Activated CD4-positive, alpha-beta T cell treated with anti-CD3 and anti-CD28 coated beads, Interleukin-2, amount 10 ng/mL, durations not matched to agents 24 days and 14 days (primary cell): ENCODE measurements at places on chromosomes 5 and 9. TPM values are rescaled to one million over a fixed set of nuclear protein-coding genes. Genes with fewer than 3 reads are reported as not detected.
A peak's percentile ranks its signal among the peaks of the same experiment; 100 is the strongest.

Gene SLCO4C1
- total RNA-seq, result 0.17 and 0.28 TPM in 2 replicates

DNA sequence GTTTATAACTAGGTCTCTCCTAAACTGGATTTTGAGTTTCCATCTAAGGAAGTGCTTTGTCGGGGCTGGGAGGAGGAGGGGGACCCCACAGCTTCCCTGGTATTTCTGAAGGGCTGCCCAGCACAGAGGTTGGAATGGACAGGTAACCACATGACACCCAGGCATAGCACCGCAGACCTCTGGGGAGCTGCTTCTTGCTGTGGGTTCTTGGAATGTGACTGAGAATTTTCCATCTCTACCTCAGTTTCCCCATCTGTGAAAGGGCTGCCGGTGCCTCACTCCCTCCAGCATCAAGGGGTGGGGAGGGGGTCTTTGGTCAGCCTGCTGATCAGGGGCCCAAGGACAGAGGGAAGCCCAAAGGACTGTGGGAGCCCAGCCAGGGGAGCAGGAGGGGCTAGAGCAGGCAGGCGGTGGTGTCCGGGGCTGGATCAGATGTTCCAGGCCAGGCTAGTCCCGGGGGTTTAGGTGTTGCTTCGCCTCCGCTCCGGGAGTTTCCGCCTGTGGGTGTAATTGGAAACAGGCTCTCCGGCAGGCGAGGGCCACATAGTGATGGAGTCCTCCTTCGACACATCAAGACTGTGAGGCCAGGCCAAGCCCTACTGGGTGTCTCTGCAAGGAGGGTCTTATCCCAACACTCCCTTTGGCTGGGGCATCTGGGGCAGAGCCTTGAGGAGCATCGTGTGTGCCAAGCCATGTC is 3.3 kb downstream of the OLFML2A start:
- no peak overlapping the region for H3K4me3 ChIP-seq
- no peak for DNase-seq
- H3K27ac ChIP-seq, result no peak overlapping the region
- peaks cover 29% of the 10 kb centered on the region for H3K27me3 ChIP-seq
- H3K36me3 ChIP-seq, result no peaks in the 10 kb centered on the region
- H3K4me1 ChIP-seq, result peaks cover 8% of the 10 kb centered on the region

DNA sequence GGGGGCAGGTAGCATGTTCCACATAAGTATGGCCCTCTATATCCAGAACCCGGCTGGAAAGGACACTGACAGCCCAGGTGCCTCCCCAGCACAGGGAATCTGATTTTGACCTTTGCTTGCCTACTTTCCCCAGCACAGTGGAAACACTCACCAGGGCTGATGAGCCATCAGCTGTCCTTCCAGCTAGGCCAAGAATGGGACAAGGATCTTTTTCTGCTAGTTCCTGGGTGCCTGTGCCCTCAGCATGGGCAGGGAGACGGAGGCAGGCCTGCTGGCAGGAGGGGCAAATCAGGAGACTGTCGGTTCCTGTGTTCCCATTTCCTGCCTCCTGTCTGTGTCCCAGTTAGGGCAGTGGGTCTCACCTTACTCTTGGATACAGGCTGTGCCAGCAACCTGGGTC is 1.1 kb downstream of the CYFIP2 start:
- peaks cover 36% of the 10 kb centered on the region for H3K36me3 ChIP-seq
- no peaks in the 10 kb centered on the region for H3K27me3 ChIP-seq
- H3K27ac ChIP-seq, result peak overlapping the region; percentile 94
- no peak for DNase-seq

DNA sequence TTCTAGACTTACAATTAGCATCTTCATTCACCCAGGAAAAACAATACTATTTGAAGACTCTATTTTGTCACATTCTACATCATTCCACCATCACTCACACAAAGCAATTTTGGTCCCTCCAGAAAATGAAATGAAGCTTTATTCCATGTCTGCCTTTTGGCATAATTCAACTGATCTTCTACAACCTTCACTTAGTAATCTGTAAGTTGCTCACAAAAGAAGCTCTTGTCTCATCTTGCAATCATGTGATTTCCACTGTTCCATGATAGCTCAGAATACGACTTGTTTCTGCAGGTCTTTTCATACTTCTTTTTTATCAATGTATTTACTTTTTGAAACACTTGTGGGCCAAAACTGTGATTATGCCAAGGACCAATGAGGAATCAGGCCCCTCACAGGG is 261.9 kb upstream of the NR4A3 start:
- DNase-seq, result no peak
- no peaks in the 10 kb centered on the region for H3K36me3 ChIP-seq
- no peak overlapping the region for H3K4me3 ChIP-seq
- no peaks in the 10 kb centered on the region for H3K4me1 ChIP-seq
- peaks cover 11% of the 10 kb centered on the region for H3K27me3 ChIP-seq

Gene CRB2
- not detected in 2 replicates for total RNA-seq

DNA sequence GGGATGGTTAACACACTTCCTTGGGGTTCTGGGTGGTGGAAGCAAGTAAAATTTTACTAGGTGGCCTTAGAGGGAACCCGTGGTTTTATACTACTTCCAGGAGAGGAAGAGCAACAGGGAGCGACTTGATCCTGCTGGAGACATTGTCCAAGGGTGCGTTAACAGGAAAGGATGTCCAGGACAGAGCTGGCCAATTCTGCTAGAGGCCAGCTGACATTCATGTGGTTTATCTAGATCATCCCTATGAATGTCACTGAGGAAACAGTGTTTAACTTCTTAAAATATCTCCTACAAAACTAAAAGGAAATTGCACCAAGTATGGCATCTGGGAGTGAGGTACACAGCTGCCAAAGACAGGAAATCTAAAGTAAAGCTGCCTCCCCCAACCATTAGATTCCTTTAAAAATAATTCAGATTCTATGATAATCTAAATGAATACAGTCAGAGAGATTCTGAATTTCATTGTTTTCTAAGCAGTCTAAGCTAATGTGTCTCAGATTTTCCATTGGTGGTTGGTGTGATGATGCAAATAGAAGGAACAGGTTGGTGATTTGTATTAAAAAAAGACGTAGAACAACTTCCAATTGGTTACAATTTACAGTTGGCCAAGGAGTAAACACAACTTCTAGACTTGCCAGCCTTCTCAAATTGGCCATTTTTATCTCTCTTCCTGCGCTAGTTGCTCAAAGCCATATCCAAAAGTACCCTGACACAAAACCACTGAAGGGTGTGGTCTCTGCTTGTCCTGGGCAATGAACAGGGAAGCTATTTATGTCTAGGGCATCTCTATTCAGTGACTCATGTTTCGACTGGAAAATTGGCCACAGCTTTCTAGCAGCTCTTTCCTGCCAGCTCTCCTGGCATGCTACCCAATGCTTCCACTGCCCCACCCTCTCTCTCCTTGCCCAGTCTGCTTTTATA is 574.7 kb upstream of the MEF2C start:
- DNase-seq, result no peak
- no peaks in the 10 kb centered on the region for H3K36me3 ChIP-seq
- H3K4me3 ChIP-seq, result no peak overlapping the region
- H3K4me1 ChIP-seq, result no peaks in the 10 kb centered on the region
- no peak overlapping the region for H3K27ac ChIP-seq

DNA sequence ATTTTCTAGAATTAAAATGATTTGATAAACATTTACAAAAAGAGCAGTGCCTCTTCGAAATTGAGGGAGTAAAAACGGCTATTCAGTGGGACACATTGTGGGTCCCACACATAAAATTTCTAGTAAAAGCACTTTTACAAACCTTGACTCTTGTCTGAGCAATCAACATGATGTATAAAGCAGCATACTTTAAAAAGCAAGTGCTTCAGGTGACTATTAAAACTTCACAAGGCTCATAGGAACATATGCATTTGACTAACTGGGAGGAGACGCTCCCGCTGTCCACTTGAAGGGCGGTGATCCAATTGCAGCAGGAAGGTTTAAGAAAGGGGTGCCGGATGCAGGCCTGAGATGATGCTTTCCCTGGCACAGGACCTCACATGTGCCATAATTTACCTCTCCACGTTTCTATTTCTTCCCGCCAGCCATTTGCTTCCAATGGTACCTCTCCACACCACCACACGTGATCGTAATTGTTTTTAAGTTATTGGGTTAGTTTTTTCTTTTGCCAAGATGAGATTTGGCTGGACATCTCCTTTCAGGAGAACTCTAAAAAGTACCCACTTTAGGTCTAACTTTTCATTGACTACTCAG is 1.8 kb downstream of the MCTP1 start:
- H3K27me3 ChIP-seq, result peaks cover 58% of the 10 kb centered on the region
- H3K4me1 ChIP-seq, result peaks cover 6% of the 10 kb centered on the region
- no peak overlapping the region for H3K27ac ChIP-seq

Gene CXCL14
- total RNA-seq, result not detected in 2 replicates

DNA sequence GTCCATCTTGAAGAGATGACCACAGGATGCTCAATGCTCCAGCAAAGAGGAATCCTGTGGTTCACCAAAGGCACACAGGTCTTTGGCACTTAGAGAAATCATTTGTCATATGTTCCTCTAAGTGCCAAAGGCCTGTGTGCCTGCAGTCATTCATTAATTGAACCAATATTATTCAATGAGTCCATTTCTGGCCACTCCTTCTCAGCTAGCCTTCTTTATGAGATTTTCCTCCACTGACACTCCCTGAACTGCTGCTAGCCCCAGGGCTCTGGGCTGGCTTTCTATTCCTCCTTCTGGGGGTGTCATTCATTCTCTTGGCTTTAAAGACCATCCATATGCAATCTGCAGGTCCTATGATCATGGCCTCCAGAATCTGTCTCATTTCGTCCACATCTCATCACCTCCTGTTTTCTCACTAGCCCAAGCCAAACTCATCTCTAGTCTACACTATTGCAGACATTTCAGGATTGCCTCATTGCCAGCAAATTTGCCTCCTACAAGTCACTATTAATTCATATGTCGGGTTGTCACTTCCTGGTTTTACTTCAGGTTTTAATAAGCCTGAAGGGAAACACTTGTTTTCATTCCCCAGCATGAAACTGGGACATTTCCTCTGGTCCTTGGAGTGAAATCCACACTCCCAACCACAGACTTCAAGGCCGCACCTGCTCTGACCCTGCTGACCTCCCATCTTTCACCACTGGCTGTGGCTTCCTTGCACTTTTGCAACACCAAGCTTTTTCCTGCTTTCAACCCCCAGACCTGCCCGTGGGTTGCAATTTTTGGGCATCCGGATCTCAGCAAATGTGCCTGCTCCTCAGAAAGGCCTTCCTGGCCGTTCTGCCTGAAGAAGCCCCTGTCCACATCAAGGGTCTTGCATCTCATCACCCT is 35.1 kb downstream of the KCNIP1 start:
- H3K27ac ChIP-seq, result no peak overlapping the region
- H3K27me3 ChIP-seq, result peaks cover 9% of the 10 kb centered on the region
- H3K4me3 ChIP-seq, result no peak overlapping the region
- no peaks in the 10 kb centered on the region for H3K36me3 ChIP-seq
- no peak for DNase-seq

DNA sequence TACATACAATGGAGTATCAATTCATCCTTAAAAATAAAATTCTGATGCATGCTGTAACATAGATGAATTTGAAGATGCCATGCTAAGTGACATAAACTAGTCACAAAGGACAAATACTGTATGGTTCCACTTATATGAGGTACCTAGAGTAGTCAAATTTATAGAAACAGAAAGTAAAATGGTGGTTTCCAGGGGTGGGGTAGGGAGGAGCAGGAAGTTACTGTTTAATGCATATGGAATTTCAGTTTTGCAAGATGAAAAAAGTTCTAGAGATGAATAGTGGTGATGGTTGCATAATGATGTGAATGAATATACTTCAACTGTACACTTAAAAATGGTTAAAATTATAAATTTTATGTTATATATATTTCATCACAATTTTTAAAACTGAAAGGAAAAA is 57.3 kb upstream of the FNIP1 start:
- H3K4me3 ChIP-seq, result peak overlapping the region; percentile 43
- peaks cover 19% of the 10 kb centered on the region for H3K4me1 ChIP-seq
- peaks cover 19% of the 10 kb centered on the region for H3K36me3 ChIP-seq
- H3K27me3 ChIP-seq, result peaks cover 12% of the 10 kb centered on the region
- peak; percentile 74 for DNase-seq

DNA sequence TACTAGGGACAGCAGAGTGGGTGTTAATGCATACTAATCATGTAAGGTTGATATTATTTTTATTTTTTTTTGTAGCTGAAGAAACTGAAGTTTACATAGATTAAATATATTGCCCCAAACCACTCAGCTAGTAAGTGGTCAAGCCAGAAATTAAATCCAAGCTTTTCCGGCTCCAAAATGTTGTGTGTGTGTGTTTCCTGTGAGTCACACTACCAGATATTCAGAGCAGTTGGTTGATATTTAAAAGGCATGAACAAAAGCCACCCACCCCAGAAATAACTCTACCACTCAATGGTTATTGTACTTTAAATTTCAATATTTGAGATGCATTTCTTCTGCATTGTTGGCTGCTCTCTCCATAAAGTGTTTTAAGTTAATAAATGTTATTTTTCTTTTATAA is 29.5 kb downstream of the KCNN2 start:
- H3K4me1 ChIP-seq, result no peaks in the 10 kb centered on the region
- no peak overlapping the region for H3K4me3 ChIP-seq
- DNase-seq, result no peak
- no peaks in the 10 kb centered on the region for H3K36me3 ChIP-seq

- H3K36me3 ChIP-seq, result peaks cover 9% of the 10 kb centered on the region
- no peak for DNase-seq
- peak overlapping the region; percentile 12 for H3K27ac ChIP-seq
- H3K4me1 ChIP-seq, result peaks cover 59% of the 10 kb centered on the region
- H3K4me3 ChIP-seq, result no peak overlapping the region
These were observed 48.5 kb upstream of the NEK6 start for GRCh38 chr9:124209279-124209678.

GRCh38 chr5:133259199-133259997 is 207.6 kb downstream of the HSPA4 start:
- H3K4me3 ChIP-seq, result no peak overlapping the region
- H3K27me3 ChIP-seq, result peaks cover 6% of the 10 kb centered on the region
- H3K27ac ChIP-seq, result no peak overlapping the region
- H3K4me1 ChIP-seq, result peaks cover 8% of the 10 kb centered on the region
- no peaks in the 10 kb centered on the region for H3K36me3 ChIP-seq

GRCh38 chr9:38346811-38347210 is 45.7 kb upstream of the ALDH1B1 start:
- peaks cover 2% of the 10 kb centered on the region for H3K4me1 ChIP-seq
- no peaks in the 10 kb centered on the region for H3K36me3 ChIP-seq
- H3K27ac ChIP-seq, result no peak overlapping the region
- DNase-seq, result no peak

DNA sequence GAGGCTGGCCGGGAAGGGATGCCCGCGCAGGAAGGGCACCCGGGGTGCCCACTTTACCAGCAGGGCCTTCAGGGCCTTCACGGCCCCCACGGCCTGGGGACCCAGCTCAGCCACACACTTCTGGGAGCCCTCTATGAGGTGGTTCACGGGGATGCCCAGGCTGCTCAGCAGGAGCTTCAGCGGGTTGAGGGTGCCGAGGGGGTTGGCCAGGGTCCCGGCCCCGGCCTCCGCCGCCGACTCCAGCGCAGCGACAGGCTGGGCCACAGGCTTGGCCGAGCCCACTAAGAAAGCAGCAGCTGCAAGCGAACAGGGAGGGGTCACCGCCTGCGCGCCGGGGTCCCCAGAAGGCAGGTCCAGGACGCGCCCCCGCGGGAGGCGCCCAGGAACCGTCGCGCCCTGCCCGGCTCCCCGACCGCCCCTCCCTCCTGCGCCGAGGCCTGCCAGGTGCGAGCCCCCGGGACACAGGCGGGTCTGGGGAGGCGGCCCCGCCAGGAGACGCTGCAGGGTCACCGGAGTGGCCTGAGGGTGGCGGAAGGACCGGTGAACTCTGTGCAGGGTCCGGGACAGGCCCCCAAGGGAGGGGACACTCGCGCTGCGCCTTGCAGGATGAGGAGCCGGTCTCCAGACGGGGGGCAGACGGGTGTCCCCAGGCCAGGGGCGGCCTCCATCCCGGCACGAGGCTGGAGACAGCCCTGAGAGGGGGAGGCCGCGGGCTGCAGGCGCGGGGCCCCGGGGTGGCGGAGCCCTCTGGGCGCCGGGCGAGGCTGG is 572 bp downstream of the SCGB3A1 start:
- no peak overlapping the region for H3K27ac ChIP-seq
- H3K4me3 ChIP-seq, result no peak overlapping the region
- no peak for DNase-seq
- H3K4me1 ChIP-seq, result peaks cover 2% of the 10 kb centered on the region

Gene GABRA1
- not detected in 2 replicates for total RNA-seq
